Hematopoietic multipotent progenitor cell treated with erythropoietin and hydrocortisone succinate and interleukin-3 and kit ligand, for 17 days (in vitro differentiated cells): ENCODE measurements at places on chromosomes 11 and 22.
A peak's percentile ranks its signal among the peaks of the same experiment; 100 is the strongest.

DNA sequence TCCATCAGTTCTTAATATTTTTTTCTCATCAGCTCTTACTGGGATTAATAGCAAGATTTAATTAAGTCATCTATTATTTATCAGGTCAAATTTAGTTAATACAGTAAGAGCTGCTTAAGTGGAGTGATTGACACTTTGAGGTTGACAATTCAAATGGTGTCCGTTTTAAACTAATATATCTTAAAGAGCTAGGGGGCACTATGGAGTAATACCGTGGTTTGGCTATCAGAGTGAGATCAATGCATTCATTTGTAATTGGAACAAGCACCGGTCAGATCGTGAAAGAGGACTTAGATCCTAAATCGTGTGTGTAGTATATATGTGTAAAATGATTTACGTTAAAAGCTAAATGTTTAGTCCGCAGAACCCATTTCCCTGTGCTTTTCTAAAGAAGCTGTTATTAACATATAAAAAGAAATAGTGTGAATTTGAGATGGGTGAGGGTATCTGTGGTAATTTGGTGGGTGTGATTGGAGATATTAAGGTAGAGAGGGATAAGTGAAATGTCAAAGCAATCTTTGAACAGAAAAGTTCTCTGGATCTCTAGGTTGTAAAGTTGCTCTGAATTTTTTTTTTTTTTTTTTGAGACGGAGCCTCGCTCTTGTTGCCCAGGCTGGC lies 2.3 kb downstream of the SIK2 start:
- DNase-seq, result peak; percentile 71

- DNase-seq, result no peak
Measured at GRCh38 chr11:117378976-117379865, 51.6 kb downstream of the CEP164 start.

- DNase-seq, result no peak
Measured at GRCh38 chr11:29616611-29617010, 400.2 kb downstream of the KCNA4 start.

- no peak for DNase-seq
Measured at GRCh38 chr11:108538502-108538901, 40.3 kb upstream of the POGLUT3 start.

DNA sequence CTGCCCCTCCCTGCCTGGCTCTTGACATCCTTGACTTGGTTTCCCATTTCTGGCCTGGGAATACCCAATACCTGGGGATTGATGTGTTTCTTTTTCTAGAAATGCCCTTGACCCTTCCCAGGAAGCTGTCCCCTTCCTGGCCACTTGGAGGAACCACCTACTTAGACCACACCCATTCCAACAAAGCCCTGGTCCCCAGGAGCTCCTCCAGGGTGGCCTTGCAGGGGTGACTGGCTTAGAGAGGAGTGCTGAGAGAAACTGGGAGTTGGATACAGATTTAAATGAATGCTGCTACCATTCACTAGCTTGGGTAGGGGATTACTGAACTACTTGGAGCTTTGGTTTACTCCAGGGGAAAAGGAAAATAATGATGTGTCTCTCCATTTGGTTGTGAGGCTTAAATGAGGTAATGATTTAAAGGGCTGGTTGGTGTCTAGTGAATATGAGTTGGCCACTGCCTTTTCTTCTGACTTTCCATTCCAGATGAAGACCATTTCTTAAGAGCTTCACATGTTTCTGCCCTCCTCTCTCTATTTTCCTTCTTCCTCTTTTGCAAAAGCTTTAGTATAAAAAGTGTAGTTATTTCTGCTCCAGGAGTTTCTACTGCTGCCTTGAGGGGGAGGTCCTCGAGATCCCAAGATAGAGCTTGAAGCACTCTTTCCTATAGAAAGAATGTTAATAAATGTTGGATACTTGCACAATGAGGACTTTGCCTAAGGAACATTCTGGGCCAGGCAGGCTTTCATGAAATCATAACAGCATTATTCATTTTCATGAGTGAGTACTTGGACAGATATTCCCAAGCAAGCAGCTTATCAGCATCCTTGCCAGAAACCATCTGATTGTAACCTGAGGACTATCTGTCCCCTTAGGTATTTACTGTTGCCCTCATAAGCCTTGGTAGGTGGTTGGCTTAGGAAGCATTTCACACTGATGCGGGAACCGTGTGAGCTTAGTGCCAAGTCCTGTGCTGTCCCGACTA lies 22.4 kb downstream of the PANX1 start:
- DNase-seq, result no peak

DNA sequence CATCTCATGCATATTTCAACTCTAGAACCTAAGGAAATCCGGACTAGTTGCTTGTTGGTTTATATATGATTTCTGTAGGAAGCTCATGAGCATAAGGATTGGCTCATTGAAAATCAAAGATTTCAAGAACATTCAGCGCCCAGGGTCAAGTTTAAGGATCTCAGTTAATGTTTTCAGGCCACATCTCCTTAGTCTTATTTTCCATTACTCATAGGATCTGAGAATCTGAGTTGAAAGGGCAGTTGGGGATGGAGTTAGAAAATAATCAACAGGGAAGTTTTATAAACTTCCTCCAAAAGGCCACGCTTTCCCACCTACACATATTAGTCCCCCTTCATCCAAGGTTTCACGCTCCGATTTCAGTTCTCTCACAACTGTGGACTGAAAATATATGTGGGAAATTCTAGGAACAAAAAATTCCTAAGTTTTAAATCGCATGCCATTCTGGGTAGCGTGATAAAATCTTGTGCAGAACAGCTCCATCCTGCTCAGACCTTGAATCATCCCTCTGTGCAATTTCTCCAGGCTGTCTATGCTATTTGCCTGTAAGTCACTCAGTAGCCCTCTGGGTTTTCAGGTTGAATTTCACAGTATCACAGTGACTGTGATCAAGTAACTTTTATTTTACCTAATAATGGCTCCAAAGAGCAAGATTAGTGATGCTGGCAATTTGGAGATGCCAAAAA lies 160.2 kb downstream of the KIRREL3 start:
- DNase-seq, result no peak

GRCh38 chr22:49785841-49786471 lies 41.7 kb downstream of the BRD1 start:
- peak; percentile 41 for DNase-seq

GRCh38 chr11:113091481-113091780 lies 130.2 kb downstream of the NCAM1 start:
- DNase-seq, result no peak

DNA sequence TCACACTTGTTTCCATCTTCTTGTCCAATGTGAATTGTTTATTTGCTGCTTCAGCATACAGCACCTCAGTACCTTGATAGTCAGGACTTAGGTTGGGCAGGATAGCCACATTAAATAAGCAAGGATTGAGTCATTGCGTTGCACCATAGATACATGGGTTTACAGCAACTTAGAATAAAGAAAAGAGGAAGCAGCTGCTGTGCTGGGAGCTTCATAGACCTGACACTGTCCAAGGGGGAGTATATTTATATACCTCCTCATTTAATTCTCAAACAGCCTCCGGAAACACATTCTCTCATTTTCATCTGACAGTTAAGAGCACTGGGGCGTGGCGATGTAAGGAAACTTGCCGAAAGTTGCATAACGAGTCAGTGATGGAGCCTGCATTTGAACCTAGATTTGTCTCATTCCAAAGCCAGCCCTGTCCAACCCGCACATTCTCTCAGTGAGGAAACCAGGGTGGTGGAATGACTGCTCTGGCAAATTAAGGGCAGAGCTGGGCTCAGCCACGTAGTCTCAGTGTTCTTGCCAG lies 42.2 kb downstream of the UBASH3B start:
- DNase-seq, result no peak

DNA sequence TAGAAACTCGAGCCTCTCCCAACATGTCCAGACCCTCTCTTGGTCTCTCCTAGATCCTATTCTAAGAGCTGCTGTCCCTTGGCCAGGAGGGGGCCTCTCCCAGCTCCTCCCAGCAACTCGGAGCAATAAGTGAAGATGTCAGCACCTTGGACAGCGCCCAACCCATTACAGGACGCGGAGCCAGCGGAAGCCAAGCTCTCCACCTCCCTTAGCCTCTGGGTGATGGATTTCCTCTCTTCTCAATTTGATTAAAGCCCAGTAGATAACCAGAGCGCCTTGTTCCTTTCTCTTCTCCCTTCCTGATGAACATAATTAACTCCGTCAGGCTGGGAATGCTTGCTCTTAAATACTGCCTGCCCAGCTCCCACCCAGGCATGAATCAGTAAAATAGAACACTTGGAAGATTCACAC lies 26.2 kb upstream of the TPBGL start:
- DNase-seq, result peak; percentile 30

- DNase-seq, result no peak
Measured at GRCh38 chr11:120547811-120548681, 36.5 kb downstream of the GRIK4 start.

GRCh38 chr11:64655941-64656601 lies 65.1 kb downstream of the SLC22A12 start:
- no peak for DNase-seq

GRCh38 chr22:37922191-37922590 lies 16.1 kb downstream of the MICALL1 start:
- no peak for DNase-seq
